Umbilical cord (tissue), 2 donors: ENCODE measurements at places on chromosomes 12 and 14. TPM values are rescaled to one million over a fixed set of nuclear protein-coding genes. Genes with fewer than 3 reads are reported as not detected.

DNA sequence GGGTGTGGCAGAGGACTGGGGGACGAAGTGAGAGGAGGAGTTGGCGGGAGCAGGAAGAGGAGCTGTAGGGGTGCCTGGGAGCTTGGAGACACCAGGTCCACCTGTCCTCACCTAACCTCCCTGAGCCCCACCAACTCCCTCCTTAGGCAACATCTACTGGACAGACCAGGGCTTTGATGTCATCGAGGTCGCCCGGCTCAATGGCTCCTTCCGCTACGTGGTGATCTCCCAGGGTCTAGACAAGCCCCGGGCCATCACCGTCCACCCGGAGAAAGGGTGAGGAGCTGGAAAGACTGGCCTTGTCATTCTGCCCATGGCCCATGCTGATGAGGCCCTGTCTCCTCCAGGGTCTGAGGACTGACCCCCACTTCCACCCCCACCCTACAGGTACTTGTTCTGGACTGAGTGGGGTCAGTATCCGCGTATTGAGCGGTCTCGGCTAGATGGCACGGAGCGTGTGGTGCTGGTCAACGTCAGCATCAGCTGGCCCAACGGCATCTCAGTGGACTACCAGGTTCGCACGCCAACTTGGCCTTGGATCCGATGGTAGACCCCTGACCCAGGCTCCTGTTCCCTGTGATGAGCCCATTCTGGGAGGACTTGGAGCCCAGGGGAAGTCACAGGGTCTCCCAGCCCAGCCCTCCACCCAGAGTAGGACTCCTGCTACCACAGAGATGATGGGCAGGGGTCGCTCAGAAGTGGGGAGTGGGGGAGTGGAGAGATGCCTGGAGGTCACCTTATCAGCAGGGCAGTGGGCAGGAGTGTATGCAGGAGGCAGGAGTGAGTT lies 32.5 kb upstream of the NXPH4 start:
- no peak for DNase-seq

DNA sequence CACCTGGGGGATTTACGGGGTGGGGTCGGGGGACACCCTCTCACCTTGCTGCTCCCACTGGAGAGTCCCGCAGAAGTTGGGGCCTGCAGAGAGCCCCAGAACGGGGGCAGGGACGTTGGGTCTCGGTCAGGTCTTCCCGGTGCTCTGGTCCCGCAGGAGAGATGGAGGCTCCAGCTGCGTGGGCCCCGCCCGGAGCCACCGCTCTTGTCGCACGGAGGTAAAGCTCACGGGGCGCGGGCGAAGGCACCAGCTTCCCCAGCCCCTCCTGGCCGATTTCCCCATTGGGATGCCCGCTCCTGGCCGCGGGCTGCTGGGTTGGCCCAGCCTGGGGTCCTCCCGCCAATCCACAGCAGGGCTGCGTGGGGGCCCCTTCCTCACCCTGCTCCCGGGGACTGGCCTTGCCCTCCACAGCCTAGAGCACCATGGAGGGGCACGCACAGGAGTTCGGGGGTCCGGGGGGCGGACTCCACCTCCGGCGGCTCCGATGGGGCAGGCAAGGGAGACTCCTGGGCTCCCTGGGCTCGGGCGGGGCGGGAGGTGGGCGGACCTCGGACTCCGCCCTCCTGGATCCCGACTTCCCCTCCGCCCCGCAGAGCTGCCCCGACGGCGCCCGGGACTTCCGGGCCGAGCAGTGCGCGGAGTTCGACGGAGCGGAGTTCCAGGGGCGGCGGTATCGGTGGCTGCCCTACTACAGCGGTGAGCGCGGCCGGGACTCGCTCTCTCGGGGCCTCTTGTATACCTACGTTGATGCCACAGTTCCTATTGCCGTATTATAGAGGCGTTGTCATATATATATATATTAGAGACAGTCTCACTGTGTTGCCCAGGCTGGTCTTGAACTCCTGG lies 8.4 kb downstream of the PAPLN start:
- peak; percentile 50 for DNase-seq

ZNF839 gene
- total RNA-seq: 13.0 TPM

GRCh38 chr12:54133772-54134375 lies 54.9 kb downstream of the SMUG1 start:
- DNase-seq: no peak

GRCh38 chr14:72722201-72722785 lies 171.6 kb downstream of the DPF3 start:
- DNase-seq: peak; percentile 27

DNA sequence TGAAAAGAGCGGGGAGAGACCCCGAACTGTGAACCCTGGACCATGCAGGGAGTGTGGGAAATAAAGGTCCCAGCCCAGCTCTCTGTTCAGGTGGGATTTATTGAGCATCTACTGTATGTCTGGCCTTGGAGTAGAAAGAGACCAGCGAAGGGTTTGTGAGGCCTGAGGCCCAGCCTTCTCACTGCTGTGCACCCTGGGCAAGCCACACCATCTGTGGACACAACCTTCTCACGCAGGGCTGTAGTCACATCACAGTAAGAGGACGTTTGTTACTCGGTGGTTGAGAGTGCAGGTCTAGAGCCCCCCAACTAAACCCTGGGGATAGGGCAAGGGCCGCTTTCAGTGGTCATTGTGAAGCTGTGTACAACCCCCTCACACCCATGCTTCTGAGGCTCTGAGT lies 18.2 kb downstream of the FAM222A start:
- DNase-seq: no peak

DNA sequence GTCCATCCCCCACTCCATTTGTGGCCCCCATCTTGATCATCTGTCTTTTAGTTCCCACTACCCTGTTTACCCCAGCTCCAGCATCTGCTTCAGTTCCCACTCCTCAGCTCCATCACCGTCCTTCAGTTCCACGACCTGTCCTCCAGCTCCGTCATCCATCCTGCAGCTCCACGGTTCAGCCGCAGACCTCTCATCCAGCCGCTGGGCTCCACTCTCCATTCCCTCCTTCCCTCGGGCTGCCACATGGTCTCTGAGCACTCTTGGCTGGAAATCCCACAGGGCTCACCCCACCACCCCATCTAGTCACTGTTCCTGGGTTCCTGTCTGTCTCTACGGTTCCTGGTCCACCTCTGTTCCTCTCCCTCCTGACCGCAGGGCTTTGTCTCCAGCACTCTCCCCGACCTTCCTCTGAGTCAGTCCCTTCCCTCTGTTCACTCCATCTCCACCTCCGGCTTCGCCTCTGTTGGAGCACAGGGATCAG lies 3.3 kb upstream of the P3H3 start:
- DNase-seq: no peak

GRCh38 chr12:117130801-117131200 lies 31.6 kb upstream of the TESC start:
- no peak for DNase-seq

- no peak for DNase-seq
Measured at GRCh38 chr12:50506753-50507473, 2.1 kb downstream of the DIP2B start.

DNA sequence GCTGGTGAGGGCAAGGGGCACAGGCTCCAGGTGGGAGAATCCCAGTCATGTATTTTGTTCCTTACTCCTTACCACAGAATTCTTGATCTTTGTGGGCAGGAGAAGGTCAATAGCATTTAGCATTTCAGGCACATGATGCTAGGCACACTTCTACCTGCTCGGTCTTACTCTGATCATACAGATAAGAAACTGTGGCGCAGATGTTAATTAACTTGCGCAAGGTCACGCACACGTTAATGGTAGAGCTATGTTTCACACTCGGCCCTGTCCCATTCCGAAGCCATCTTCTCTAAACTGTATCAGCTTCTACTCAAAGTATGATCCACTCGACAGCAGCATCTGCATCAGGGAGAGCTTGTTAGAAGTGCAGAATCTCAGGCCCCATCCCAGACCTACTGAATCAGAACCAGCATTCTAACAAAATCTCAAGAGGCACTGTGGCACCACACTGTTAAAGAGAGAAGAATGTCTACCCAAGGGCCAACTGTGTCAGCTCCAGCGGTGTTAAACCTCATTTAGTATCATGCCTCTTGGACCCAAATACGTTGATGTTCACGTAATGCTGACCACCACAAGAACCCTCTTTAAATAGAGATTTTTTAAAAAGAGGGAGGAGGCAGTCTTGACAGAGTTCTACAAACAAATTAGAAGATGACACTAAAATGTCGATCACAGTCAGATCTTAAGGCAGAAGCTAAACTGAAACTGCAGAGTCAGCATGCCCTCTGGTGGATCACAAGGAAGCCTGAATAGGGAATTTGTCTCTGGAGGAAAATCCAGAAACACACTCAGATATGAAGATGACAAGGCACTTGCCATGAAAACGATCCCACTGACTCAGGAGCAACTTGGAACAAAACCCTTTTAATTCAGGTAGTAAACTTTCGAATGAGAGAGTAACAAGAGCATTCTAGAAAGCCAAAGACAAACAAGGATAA lies 7.3 kb downstream of the STXBP6 start:
- DNase-seq: peak; percentile 70

KANSL2 gene
- total RNA-seq: 64.3 TPM

ZNF605 gene
- 32.5 TPM for total RNA-seq

DNA sequence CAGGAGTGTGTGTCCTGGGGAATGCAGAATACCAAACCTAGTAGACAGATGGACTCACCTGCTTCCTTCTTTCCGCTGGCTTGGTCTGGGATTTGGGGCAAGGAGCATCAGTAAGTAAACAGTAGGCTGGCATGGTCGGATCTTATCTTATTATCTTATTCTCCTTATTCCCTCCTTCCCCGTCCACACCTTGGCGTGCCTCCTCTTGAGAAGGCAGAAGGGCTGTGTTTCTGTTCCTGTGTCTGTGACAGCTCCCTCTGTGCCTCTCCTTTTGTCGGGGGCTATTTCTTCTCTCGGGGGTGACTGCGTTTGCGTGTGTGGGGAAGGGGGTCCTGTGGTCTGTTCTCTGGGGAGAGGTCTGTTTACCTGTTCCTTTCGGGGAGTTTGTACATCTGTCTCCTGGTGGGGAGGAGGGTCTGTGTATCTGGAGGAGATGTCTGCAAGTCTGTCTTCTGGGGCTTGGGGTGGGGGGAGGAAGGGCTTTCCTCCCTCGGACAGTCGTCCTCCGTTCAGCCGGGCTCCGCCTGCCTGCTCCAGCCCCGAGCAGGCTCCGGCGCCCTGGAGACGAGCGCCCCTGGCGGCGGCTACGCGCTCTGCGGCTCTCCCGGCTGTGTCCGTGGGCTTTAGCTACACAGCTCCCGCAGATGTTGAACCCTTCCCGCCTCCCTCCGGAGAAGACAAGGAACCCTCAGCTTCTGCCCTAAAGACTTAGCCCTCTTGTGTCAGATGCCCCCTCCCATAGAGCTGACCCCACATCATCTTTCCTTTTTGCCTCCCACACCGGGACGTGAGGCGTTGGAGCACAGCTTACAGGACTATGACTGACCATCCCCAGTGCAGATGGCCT lies 4.4 kb downstream of the KRT86 start:
- DNase-seq: peak; percentile 77

DNA sequence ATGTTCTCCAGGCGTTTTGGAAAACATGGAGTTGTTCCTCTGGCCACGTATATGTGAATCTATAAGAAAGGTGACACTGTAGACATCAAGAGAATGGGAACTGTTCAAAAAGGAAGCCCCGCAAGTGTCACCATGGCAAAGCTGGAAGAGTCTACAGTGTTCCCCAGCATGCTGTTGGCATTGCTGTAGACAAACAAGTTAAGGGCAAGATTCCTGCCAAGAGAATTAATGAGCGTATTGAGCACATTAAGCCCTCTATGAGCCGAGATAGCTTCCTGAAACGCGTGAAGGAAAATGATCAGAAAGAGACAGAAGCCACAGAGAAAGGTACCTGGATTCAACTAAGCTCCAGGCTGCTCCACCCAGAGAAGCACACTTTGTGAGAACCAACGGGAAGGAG lies 92.5 kb upstream of the EIF5 start:
- DNase-seq: no peak

GZMH gene
- total RNA-seq: not detected

HOXC9 gene
- total RNA-seq: 10.4 TPM

DNA sequence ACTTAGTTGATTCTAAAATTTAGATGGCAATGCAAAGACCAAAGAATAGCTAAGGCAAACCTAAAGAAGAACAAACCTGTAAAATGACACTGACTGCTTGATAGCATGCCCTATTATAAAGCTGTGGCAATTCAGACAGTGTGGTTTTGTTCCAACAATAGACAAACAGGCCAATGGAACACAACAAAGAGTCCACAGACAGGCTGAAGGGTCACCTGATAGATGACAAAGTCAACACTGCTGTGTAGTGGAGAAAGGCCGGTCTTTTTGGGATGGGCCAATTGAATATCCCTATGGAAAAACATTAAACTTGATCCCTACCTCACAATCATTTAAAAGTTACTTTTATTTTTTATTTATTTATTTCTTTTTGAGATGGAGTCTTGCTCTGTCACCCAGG lies 33.8 kb upstream of the SLC25A3 start:
- no peak for DNase-seq

XPOT gene
- total RNA-seq: 69.1 TPM

DNA sequence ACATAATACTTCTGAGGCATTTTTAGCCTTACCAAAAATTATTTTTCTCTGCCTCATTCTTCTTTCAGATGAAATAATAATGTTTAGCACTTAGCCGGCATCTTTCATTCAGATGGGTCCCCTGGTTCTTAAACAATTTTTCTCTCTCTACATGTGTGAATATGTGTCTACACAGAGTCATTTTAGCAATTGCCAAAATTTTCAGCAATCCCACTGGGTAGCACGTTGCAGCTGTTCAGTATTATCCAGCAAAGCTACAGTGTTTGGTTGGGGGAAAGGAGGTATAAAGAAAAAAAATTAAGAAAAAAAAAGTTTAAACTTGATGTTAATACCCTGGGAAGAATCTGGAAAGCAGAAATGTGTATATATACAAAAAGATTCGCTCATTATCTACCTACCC lies 160.5 kb upstream of the TRHDE start:
- DNase-seq: no peak
